ENCODE measurements at places on chromosomes 6 and 20.

DNA sequence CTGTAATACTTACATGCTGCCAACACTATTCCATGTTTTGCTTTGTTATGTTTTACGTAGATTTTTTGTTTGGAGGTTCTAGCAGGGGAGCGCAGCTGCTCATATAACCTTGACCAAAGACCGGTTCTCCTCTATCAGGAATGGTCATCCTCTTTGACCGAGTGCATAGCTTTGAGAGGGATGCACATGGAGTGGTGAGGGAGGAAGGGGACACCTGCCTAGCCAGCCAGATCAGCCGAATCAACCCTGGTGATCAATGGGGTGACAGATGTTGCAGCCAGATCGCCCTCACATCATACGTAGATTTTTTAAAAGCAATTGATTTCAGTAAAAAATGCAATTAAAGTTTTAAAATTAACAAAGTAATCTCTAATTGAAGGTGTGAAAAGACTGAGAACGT, 6.3 kb downstream of the DSTN start:
- DNase-seq: no peak

- no peak for DNase-seq
Measured at GRCh38 chr20:13494019-13494418, 144.7 kb downstream of the TASP1 start.

DNA sequence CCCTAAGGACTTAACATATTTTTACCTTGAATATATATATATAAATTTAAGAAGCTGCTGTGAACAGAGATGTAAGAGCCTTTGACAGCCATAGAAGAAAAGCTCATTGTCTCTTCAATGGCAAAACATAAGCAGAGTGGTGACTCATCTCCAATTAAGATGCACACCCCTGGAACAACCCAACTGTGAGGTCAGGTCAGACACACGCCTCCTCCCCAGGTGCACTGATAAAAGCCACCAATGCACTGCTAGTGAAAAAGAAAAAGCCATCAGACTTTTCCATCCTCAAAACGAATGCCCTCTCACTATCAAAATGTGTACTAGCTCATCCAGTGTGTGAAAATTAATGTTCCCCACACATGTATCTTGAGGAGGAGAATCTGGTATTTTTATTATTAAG, 100.1 kb downstream of the SMLR1 start:
- DNase-seq: no peak

- no peak for DNase-seq
Measured at GRCh38 chr20:25339608-25340007, 51.0 kb downstream of the ABHD12 start.

GRCh38 chr6:85460921-85461797, 11.3 kb downstream of the NT5E start:
- no peak for DNase-seq

DNA sequence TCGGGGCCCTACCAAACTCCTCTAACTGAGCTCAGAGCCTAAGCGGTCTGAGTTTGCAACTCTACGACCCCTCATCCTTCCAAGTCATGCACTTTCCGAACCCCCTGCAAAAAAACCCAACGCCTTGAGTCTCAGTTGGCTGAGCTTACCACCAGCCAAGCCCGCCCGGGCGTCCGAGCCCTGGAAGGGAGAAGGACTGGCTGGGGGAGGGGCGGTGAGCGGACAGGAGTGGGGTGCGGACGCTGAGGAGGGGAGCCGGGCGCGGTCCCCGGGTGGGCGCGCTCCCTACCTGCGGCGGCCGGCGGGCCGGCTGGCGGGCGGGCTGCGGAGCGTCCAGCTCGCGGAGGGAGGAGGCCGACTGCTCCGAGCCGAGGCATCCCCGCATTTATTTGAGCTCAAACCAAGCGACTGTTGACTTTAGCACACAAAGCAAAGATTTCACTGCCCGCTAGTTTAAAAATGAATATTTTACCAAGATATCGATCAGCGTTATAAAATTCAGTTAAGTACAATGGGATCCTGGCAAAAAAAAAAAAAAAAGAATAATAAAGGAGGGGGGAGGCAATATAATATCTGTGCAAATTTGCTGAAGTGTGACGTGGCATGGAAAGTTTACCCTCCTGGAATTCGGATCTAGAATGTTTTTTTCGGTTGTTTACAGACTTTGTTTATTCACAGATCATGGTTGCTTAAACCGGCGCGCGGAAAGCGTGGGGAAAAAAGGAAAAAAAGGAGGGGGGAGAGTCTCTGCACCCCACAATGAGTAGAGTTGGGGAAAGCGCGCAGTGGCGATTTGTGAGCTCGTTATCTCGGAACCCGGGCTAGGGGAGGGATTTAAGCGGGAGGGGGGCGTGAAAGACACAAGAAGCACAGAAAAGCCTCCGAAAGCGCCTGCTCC, 5.9 kb downstream of the FOXA2 start:
- no peak for DNase-seq

DNA sequence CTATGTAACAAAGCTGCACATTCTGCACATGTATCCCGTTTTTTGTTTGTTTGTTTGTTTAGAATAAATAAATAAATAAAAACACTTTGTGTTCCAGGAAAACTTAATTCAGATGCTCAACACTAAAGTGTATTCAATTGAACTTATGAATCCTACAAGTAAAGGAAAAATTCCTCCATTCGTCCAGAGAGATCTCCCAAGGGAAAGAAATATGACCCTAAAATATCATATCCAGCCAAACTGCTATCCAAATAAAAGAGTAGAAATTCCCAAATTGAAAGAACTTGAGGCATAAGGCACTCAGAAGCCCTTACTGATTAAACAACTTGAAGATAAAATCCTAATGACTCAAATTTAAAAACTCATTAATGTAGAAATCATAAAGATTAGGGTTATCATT, 90.4 kb downstream of the MOXD1 start:
- DNase-seq: no peak

DNA sequence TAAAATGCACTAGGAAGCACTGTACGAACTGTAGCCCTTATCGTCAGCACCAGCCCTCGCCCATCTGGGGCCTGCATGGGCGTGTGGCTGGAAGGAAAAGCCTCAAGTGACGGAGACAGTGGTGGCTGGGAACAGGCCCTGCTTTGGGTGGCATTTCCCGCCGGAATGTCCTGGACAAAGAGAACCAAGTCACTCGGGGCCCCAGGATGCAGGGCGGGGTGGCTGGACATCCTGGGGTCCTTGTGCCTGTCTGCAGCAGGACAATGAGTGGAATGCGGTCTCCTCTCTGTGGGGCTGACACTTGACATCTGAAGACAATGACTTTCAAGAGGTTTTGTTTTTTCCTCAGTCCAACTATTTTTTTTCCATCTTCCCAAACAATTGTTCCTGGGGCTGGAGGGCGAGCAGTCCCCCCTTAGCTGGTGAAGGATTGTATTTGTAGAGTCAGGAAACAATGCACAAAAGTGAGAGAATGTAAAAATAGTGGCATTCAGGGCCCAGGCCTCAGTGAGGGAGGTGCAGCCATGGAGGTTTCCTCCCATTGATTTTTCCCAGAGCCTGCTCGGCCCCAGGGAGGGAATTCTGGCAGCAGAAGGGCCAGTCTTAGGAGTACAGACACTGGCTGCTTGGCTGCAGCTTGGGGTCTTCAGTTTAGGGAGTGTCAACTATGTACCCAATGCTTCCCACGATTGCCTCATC, 64.4 kb downstream of the PREX1 start:
- no peak for DNase-seq

GRCh38 chr20:34045294-34045693, 51.6 kb downstream of the RALY start:
- no peak for DNase-seq

- DNase-seq: no peak
Measured at GRCh38 chr6:53754330-53754729, 40.5 kb upstream of the LRRC1 start.

DNA sequence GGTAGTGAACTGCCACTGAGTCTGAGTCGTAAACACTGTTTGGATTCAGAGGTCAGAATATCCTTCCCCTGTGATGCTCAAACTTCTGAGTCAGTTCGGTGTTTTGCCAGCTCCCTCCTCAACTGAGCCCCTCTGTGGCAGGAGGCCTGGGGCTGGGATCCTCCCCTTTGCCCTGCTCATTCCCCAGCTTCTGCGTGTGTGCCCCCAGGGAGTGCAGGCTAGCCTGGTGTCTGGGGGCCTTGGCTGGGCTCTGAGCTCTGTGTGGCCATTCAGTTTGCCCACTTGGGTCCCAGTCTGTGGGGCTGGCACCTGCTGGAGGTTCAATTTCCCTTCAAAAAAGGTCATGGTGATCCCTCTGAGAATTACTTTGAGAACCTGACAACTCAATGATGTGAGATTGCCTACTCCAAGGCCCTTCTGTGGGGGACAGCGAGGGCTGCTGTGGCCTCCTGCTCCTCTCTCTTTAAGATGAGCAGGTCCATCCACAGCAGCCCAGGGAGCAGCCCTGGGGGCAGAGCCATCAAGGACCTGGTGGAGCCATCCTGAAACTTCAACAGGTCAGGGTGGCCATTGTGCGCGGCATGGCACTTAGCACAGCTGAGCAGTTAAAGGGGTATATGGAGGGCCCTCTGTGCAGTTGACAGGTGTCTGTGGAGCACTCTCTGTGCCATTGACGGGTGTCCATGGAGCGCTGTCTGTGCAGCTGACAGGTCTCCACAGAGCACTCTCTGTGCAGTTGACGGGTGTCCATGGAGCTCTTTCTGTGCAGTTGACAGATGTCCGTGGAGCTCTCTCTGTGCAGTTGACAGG, 147.2 kb downstream of the SYCP2 start:
- DNase-seq: peak; percentile 68

DNA sequence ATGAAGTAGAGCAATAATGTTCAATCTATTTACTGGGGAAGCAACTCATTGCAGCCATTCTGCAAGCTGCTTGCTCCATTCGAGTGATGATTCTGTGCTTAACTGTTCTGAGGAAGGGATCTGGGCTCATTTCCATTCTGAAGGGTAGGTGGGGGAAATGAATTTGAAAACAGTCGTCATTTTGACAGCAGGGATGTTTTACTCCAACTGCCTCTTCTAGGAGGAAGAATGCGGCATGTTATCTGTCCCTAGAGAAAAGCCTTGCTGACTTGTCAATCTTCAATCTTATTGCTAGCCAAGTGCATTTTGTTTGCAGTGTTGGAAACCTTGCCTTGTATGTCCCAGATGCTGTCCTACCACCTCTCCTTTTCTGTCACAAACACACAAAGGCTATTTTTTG, 105.9 kb downstream of the PRDM13 start:
- DNase-seq: no peak

- no peak for DNase-seq
Measured at GRCh38 chr6:136166815-136167214, 83.3 kb downstream of the MTFR2 start.

DNA sequence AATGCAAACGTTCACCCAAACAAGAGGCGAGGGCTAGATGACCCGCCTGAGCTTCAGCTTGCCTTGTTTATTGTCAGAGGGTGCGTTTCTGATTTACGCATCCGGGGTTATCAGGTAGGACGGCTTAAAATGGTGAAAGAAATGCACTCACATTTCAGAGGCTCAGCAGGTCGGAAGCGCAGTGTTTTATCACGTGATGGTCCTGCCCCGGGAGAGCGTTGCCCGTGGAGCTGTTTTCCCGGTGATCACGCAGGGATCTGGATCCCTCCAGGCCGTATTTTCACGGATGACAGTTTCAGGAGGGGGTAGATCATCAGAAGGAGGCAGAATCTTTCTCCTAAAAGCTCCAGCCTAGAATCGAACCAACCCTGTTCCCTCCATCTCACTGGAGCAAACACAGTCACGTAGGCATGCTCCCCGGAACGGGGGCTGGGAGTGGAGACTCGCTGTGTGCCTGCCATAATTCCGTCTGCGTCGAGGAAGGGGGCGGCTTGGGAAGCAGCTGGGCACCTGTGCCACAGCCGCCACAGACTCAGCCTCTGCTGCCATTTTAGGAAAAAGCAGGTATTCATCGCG, 121.7 kb downstream of the SMOC2 start:
- DNase-seq: no peak

DNA sequence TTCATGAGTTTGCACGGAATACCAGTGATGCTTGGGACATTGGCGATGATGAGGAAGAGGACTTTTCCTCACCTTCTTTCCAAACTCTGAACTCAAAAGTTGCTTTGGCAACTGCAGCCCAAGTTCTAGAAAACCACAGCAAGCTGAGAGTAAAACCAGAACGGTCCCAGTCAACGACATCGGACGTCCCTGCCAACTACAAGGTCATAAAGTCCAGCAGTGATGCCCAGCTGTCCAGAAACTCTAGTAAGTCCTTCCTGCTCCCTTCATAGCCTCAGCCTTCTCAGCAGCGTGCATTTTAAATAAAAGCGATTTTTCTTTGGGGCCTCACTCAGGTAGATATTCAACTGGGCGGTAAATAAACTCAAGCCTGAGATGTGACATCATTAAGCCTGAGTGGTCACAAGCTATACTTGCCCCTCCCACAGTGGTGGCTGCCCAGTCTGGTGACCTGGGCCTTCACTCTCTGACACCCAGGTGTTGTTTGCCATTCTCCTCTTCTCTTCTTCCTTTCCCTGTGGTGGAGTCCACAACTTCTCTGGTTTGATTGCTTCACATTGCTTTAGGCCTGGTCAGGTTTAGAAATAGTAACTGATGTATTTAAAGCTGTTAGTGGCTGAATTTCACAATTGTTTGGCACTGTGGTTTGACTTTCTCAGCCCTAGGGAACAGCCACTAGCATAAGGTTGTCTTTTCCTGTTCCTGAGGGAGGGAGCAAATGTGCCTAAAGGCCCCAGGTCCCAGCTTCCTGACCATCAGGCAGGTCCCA, 21.6 kb upstream of the TMEM217 start:
- no peak for DNase-seq

DNA sequence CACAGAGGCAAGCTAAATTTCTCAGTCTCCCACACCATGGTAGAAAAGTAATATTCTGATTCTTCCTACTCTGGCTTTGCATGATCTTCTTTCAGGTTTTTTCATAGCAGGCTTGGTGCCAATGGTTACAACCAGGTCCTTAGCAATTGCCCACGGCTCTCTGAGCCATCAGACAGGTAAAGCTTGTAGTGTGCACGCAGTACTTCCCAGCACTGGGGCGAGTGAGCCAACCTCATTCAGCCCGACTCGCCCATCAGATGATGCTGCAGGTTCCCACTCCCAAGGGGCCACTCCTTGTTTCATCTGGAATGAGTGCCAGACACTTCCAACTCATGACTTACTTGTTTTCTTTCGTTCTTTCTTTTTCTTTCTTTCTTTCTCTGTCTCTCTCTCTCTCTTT, 78.3 kb downstream of the PERP start:
- DNase-seq: no peak

DNA sequence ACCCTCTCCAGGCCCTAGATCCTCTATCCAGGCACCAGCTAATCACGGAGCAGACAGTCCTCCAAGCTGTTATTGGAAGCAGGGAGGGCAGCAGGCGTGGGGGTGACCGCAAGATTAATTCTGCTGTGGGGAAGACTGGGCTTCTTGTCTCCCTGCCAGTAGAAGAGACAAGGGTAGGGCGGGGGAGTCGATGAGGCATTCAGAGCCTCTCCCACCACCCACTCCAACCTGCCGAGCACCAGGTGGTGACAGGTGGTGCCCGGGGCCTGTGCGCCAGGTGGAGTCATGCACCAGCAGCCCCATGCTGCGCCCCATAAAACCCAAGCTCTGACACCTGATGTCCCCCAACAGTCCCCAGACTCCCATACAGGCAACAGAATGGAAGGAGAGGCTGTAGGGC, 89.6 kb downstream of the CDH22 start:
- no peak for DNase-seq

DNA sequence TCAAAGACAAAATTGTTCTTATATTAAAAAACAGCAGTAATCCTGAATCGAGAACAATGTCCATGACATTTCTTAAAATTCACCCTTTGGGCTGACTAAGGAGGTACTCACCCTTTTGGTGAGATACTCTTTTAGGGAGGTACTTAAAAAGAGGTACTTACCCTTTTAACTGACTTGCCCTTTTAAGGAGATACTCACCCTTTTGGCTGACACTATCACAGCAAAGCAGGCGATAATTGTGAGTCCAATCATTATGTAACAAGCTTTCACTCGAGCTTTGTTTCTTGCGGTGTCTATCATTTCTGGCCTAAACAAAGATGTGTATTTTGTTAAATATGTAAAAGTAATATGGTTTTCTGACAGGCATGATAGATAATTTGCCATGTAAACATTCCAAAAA, 3.7 kb downstream of the FAM162B start:
- no peak for DNase-seq
